ENCODE measurements at places on chromosomes 3 and 15.
A peak's percentile ranks its signal among the peaks of the same experiment; 100 is the strongest.

DNA sequence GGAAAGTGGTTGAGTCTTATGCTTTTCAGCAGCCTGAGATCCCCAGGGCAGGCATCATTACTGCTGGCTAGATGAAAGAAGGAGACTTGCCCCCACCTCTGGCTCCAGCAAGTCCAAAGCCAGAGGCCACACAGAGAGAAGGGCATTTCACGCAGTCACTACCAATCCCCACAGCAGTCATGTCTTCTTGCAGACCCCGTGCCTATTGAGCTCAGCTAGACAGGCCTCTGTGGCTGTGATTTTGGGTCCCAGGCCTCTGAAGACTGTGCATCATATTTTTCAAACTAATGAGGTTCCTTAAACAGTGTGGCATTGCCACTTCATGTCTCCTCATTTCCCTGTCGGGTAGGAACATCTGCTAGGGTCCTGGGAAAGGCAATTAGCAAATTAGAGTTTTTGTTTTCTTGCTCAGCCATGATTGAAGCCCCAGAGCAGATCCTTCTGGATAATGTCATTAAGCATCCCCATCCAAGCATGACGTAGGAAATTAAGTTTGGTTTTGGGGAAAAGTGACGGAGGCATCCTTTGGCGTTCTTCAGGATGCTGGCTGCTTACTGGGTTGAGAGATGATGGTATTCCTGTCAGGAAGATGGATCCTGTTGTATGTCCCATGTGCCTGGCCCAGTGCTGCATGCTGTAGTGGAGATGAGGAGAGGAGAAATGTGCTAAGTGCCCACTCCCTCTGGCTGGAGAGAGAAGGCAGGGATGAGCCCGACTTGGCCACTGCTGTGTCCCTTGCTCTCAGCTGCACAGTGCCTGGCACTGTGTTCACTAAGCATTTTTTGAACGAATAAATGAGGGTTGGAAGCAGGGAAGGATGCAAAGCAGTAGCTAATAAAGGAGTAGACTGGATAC is 7.0 kb downstream of the SPSB4 start:
- no peak for DNase-seq

DNA sequence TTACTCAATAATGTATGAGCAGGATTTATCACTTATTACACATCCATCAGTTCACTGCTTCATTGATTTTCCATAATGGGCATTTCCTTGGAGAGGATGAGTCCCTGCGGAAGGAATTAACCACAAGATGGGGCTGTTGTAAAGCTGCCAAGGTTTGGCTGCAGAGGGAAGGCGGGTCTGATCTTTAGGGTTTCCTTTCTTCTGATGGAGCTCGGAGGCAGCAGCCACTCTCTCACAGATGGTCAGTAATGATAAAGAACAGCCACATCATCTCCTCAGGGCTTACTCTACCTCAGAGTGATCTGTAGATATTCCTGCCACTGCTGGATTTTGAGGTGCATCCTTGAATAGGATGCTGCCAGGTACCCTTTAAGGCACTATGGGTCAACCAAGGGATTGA is 115.2 kb downstream of the USP13 start:
- no peak for DNase-seq

DNA sequence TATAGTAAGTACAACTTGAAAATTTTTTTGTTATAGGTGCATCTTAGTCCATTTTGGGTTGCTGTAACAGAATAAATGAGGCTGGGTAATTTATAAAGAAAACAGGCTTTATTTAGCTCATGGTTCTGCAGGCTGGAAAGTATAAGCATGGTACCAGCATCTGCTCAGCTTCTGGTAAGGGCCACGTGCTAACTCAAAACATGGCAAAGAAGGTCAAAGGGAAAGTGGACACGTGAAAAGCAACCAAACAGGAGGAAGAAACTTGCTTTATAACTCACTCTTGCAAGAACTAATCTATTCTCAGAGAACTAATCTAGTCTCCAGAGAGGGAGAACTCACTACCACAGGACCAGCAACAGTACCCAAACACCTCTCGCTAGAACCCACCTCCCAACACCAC is 9.1 kb downstream of the HDGFL3 start:
- DNase-seq, result no peak

DNA sequence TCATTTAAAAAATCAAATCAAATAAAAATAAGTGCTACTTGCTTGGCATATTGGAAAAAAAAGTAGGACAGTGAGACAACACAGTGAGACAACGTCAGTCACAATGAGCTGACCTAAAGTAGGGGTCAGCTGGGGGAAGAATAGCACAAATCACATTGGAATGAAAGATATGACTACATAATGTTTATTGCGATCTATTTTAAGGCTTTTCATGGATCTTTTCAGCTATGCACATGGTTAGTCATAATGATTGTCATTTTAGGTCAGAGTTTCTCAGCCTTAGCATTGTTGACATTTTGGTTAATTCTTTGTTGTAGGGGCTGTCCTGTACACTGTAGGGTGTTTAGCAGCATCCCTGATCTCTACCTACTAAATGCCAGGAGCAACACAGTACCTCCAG is 44.5 kb downstream of the CMSS1 start:
- no peak for DNase-seq

DNA sequence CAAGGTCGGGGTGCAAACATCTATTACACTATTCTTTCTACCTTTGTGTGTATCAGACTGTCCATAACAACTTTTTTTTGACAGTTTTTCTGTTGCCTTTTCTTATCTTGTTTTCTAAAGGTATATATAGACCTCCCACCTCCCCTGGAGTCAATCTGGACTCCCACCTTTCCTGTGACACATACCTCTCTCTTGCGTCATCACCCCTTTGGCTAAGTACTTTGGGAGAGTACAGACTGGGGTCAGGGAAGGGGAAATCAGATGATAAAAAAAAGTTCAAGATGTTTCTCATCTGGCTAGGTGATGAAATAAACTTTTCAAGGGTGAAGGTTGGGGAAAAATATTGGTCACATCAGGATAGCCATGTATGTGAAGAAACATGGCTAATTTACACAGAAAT is 17.2 kb downstream of the TSPAN3 start:
- no peak for DNase-seq

DNA sequence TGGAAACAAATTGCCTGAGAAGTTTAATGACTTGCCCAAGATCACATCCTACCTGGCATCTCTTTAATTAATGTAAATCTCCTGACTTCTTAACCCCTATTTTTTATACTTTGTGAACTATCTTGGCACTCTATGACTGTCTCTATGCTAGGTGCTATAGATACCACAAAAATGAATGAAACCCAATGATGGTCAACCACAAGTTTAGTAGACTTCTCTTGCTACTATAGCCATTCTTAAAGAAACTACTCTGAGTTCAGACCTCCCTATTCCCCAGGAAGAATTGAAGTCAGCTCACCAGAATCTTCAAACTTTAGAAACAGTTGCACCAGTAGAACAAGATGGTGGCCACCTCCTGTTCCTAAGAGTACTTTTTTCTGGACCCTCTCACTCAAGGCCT is 191.1 kb downstream of the RSL24D1 start:
- no peak for DNase-seq

DNA sequence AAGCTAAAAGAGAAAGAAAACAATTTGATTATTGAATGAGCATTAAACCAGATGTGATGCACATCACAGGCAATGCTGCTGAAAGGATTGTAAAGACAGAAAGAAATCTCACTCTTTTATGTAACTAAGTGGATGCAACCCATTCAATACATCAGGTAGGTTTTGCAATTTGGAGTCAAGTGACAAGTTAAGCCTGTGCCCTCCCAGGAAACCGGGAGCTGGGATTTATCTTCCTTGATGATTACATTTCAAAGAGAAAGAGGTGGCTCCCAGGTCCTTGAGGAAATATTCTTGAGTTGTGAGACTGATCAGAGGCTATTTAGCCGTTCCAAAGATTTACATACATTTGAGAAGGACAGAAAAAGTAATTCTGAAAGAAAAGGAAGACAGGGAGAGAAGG is 219.0 kb upstream of the PROK2 start:
- DNase-seq, result no peak

DNA sequence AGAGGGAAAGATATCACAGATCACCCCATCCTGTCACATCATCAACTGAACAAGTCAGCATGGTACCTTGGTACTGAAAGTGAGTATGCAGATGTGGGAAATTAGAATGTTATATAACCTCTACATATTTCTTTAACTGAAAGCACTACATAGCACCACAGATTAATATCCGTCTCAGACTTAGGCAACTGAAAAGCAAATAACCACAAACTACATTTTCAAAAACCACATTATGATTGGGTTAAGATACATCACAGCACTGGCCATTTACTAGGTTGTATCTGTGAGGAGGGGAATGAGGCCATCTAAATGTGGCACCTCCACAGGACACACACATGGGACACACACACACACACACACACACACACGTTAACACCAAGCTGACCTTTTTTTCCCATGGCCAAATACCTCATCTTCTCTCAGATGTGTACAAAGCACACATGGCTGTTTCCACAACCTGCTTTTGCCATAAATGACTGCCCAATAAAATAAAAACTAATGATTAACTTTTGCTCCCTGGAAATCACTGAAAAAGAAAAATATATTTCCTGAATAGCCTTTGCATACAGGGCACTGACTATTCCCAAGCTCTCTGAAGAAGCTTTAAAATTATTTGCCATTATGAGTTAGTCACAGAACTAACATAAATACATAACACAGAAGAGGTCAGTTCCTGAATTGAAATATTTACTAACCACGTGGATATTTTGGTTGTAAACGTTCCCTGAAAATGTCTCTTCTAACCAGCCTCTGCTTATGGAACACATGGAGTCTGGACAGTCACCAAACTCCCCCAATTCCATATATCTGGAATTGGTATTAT is 60.1 kb downstream of the SUMF1 start:
- no peak for DNase-seq

GRCh38 chr3:133412183-133413132 is 12.6 kb downstream of the BFSP2 start:
- DNase-seq, result no peak

GRCh38 chr3:129940086-129940485 is 34.4 kb upstream of the TRH start:
- DNase-seq, result no peak

DNA sequence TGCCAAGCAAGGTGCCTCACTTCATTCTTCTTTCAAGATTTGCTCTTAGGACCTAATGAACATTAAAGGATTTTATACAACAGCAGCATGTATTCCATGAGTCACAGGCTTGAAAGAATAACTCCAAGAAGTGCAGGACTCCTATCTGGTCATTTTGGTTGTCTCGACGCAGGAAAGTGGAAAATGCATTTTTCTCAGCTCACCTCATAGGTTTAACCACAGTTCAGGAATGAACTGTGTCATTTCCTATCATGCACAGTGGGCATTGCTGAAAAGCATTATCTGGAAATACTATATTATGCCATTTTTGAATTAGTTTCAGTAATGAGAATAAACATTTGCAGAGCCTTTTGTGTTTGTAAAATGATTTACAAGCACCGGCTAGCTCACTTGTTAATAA is 98.7 kb upstream of the BFSP2 start:
- no peak for DNase-seq

DNA sequence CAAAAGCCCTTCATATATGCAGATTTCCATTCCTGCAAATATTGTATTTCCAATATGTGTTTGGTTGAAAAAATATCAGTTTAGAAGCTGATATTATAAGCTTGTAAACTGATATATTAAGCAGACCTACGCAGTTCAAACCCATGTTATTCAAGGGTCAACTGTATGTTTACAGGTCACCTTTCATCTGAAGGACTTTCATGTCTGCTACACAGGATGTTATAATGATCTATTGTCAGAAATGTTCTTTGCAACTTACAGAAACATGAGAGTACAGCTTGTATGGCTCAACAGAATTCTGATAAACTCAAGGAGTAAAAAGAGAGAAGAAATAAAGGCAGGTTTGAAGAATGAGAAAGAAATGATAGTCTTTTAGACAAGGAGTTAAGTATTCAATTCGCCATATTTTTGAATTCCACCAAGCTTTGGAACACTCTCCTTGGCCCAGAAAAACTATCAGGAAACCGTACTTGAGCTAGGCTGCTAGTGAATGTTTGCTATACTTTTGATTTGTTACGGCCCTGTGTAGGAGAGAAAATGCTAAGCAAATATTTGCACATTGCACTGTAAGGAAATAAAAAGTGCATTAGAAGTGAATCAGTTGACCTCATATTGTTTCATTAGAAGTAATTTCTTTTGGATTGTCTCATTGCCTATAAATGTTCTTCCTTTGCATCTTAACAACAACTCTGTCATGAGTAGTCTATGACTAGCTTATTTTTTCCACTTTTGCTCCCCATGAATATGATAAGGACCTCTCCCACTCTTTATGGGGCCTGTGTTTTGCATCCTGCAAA is 81.2 kb downstream of the NEK11 start:
- DNase-seq, result no peak

DNA sequence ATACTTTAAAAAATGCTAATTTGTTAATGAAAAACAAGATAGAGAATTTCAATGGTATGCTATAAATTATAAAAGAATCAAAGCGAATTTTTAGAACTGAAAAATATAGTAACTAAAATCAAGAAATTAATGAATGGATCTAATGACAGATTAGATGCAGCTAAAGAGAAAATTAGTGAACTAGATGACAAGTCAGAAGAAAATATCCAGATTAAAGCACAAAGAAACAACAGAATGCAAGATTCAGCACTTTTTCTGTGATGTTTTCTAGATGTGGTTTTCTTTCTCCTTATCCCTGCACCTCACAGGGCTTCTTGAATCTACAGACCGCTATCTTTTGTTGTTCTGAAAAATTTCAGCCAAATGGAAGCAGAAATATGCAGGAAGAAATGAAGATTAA is 54.4 kb downstream of the INO80 start:
- DNase-seq, result no peak

DNA sequence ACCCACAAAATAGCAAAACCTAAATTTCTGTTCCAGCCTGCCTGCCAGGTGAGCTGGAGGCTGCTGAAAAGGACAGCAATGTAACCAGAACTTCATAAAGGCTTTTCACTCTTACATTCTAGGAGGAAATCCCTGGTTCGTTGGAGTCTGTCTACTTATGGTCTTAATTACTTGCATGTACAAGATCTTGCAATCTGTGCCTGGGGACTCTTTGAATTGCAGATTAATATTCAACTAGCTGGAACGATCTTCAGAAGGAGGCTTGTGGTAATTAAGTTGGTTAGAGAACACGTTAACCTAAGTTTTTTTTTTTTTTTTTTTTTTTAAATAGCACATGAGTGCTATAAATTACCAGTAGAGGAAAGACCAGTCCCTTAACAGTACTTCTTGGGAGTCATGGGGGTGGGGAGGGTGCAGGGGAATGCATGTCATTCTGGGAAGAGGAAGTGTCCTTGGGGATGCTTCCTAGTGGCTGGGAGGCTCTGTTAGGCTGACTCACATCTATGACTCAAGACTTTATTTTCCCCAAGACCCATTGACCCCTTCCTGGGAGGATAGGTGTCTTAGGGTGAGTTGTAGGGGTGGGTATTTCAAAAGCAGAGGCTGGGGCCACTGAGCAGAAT is 139.8 kb downstream of the RAB11A start:
- DNase-seq, result peak; percentile 75

DNA sequence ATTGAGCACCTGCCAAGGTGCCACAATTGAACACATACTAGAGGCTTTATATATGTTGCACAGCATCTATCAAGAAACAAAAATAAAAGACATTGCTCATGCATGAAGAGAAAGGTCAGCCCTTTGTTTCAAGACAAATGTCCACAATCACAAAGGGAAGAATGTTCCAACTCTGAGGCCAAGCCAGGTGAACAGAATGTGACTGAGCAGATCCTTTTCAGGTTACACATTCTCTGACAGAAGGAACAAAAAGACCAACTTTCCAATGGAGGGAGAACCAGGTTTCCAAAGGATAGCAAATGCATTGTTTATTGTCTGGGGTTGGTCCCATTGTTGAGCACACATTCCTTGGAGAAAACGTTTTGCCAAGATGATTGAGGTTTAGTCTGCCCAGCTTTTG is 50.2 kb upstream of the FAM174B start:
- DNase-seq, result no peak
